ENCODE measurements at places on chromosomes 12 and 14.

GRCh38 chr14:33554988-33555387, 395.9 kb downstream of the EGLN3 start:
- no peak for DNase-seq

DNA sequence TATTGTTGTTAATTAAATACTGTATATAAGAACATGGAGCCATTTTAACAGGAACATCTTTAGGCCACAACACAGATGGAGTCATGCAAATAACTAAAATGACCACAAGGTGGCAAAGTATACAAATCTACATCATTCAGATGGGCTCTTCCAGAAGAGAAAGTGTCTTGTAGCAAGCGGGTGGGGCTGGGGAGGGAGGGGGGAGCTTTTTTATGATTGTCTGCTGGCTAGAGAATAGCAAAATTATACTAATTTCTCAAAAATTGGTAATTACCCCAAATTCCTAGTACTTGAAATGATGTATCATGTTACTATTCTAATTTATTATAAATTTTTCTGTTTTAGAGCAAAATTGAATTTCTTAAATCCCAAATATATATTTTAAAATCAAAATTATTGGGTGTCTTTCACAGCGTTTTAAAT, 378.7 kb downstream of the PRKD1 start:
- DNase-seq, result peak; percentile 55

- DNase-seq, result no peak
Measured at GRCh38 chr14:33805593-33805992, 145.3 kb downstream of the EGLN3 start.

- no peak for DNase-seq
Measured at GRCh38 chr12:11810206-11810545, 160.7 kb downstream of the ETV6 start.

DNA sequence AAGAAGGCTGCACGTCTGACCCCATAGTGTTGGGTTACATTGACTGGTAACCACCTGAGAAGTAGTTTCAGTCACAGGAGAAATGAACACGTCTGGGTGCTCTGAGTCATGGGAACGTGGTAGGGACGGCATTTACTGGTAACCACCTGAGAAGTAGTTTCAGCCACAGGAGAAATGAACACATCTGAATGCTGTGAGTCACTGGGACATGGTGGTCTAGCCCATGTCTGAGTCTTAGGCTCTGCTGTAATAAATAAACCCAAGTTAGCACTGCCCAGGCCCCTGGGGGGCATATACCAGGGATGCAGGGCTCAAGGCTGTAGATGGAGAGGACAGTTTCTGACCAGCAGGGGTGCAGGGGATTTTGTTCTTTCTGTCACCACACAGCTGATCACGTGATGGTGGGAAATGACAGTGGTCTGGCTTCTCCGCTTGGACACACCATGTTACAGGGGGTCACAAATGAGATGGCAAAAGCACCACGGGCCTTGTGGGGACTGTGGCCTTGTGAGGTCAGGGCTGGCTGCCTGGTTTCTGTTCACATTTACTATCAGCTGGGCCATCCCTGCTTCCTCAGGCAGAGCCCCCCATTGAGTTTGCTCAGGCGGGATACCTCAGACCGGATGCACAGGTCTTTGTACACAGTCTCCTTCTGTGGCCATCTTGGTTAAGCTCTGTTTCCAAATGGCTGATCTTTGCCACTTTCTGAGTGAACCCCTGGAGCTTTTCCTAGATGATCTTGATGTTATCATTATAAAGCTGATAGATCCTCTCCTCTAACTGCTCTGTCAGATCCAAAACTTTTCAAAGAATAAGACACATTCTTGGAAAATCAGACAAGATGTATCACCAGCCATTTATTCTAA, 9.8 kb upstream of the C12orf42 start:
- no peak for DNase-seq

- no peak for DNase-seq
Measured at GRCh38 chr14:75092698-75093097, 23.3 kb downstream of the ZC2HC1C start.

GRCh38 chr12:54734196-54734950, 86.2 kb upstream of the DCD start:
- no peak for DNase-seq

DNA sequence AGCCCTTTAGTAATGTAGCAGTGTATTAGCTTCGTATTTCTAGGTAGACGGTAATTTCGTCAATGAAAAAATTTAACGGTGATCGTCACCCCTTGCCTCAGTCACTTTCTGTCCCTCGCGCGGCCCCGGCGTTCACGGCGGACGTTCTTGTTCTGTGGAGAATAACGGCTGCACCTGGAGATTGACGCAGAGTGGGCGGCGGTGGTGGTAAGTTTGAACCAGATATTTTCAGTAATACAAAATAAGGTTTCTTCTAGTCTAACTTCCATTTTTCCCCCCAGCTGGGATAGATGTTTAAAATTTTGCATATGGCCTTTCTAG, 341 bp downstream of the ZNF10 start:
- DNase-seq, result no peak

GRCh38 chr12:122944605-122945592, 21.4 kb downstream of the ABCB9 start:
- no peak for DNase-seq

- no peak for DNase-seq
Measured at GRCh38 chr12:89281539-89281867, 70.8 kb downstream of the DUSP6 start.

- DNase-seq, result no peak
Measured at GRCh38 chr12:31849090-31849687, 110.0 kb upstream of the RESF1 start.

DNA sequence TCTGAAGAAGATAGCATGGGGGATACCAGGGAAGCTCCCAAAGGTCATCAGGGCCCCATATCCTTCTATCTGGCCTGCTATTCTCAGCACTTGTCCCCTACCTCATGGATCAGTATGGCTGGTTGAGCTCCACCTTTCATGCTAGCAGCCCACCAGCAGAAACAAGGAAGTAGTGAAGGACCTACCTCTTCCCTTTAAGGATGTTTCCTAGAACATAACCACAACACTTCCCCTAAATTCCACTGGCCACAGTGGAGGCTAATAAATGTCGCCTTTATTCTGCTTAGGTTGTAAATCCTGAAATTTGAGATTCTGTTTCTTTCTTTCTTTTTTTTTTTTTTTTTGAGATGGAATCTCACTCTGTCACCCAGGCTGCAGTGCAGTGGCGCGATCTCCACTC, 128.6 kb upstream of the PARP11 start:
- DNase-seq, result no peak

GRCh38 chr14:89388853-89389252, 28.2 kb downstream of the FOXN3 start:
- DNase-seq, result no peak

DNA sequence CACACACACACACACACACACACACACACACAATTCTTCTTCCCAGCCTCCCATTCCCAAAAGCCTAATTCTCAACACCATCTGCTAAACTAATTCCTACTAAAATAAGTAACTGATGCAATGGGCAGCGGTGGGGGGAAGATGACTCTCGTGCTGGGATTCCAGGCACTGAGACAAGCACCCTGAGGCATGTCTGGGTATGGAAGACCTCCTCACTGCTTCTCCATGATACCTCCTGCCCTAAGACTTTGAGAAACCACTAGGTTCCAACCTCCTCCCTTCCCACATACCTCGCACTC, 789 bp upstream of the VWF start:
- no peak for DNase-seq

GRCh38 chr12:29728030-29728429, 55.7 kb downstream of the TMTC1 start:
- no peak for DNase-seq

- peak; percentile 97 for DNase-seq
Measured at GRCh38 chr12:1474041-1474573, 120.3 kb downstream of the FBXL14 start.

DNA sequence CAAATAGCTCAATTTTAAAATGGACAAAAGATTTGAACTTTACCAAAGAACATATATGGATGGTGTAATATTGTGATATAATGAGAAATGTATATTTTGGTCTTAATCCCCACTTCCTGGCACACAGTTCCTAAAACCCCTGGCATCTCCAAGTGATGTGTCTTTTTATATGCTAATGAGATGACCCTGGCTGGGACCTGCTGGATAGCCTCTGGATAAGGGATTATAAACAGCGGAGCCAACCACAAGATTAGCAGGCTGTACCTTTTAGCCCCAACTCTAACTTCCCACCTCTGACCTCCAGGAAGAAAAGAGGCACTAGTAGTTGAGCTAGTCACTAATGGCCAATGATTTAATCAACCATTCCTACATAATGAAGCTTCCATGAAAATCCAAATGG, 130.0 kb downstream of the DPF3 start:
- DNase-seq, result no peak

GRCh38 chr12:116165036-116165425, 112.5 kb downstream of the MED13L start:
- no peak for DNase-seq

DNA sequence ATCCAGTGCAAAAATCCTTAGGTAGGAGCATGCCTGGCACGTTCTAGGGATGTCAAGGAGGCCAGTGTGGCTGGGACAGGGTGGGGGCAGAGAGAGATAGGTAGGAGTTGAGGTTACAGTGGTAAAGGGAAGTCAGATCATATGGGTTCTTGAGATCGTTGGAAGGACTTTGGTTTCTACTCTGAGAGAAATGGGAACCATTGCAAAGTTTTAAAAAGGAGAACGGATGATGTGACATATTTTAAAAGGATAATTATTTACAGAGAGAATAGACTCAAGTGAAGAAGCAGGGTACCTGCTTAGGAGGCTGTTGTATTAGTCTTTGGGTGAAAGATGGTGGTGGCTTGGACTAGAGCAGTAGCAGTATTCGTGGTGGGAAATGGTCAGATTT, 47.6 kb upstream of the ATP2B1 start:
- no peak for DNase-seq

GRCh38 chr12:109652233-109652976, 61.2 kb upstream of the FAM222A start:
- DNase-seq, result no peak

GRCh38 chr14:101017806-101018560, 114.5 kb upstream of the RTL1 start:
- no peak for DNase-seq

- DNase-seq, result no peak
Measured at GRCh38 chr12:79371226-79371625, 319.5 kb downstream of the PAWR start.

DNA sequence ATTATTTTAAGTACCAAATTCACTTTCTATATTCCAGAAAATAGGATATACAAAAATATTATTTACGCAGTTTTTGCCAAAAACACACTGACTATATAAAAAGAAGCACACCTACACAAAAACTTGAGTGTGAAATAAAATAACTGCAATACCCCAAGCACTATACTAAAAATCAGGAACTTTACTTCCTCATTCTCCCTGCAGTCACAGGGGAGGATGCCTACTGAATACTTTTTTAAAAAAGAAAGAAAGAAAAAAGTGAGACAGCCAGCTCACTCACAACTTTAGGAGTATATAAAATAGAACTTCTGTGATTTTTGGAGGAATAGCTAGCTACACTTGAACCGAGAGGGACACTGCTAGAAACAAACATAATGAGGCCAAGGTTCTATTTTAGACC, 12.2 kb downstream of the RPS6KA5 start:
- no peak for DNase-seq

Measured in non-pigmented ciliary epithelial cell (primary cell).